ENCODE measurements at places on chromosomes 2 and 18.

DNA sequence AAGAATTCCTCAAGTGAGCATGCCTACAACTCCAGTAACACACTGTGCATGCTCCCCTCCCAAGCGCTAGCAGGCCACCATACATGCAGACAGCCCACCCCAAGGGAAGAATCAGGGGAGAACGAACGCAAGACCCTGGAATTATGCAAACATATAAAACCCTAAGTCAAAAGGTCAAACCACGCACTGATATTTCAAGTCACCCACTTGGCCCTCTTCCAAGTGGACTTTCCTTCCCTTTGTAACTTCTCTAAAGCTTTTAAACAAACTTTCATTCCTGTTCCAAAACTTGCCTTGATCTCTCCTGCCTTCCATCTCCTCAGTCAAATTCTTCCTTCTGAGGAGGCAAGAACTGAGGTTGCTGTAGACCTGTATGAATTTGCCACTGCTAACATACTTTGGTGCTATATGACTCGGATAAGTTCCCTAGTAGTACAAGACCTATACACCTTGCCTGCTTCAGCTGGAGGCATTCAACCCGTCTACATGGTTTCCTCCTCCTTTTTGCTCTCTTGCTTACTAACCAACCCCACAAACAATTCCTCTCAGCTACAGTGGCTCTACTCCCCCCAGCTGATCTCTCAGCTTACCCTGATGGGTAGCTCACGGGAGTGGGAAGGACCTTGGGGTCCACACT, 11.1 kb upstream of the RPIA start:
- DNase-seq = no peak

DNA sequence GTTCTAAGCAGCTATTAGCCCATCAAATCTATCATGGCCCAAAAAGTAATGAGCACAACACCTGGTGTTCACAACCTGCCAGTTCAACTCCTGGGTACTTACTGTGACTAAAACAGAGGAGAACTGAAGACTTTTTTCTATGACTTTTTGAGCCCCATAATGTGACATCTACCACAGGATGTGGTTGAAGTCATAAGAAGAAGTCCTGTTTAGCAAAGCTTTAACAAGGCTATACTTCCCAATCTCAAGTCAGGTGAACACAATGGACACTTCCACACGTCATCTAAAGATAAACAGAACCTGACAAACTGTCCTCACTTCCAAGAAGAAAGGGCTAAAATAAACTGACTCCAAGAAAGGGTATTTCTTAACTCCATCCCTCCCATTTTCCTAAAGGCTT, 138.8 kb downstream of the ATAD2B start:
- DNase-seq = no peak

DNA sequence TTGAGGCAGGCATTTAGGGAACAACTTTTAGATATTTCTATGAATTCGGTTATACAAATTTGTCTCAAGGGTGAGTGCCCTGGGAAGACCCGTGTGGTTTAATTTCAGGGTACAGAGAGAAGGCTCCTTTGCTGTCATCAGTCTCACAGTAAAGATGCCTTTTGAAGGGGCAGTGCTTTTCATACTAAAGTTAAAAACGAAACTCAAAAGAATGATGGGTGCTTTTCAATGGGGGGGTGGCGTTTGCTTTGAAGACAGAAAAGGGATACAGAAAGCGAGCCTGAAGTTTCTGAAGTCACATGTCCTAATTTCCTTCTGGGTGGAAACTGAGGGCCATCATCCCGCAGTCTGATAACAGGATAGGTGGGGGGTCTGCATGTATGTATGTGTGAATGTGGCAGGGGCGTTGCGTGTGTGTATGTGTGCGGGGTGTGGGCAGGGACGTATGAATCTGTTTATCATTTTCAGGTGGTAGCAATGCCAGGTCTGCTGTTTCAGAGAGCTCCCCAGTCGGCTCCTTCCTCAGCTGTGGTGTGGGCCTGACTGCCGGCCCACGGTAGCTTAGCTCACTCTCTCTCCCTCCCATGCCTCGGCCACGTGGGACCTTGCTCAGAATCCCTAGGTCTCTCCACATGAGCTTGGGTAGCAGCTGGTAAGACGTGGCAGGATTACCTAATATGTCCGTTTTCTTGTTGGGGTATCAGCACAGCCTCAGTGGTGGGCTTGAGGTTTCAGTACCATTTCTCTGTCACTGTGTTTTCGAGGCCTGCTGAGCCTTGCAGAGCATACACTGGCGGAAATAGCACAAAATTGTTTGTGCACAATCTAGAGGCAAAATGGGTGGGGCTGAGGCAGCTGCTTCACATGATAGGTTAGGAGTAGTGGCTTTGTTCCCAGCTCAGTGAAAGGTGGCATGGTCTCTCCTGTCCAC, 32.7 kb downstream of the ARHGAP25 start:
- no peak for DNase-seq

DNA sequence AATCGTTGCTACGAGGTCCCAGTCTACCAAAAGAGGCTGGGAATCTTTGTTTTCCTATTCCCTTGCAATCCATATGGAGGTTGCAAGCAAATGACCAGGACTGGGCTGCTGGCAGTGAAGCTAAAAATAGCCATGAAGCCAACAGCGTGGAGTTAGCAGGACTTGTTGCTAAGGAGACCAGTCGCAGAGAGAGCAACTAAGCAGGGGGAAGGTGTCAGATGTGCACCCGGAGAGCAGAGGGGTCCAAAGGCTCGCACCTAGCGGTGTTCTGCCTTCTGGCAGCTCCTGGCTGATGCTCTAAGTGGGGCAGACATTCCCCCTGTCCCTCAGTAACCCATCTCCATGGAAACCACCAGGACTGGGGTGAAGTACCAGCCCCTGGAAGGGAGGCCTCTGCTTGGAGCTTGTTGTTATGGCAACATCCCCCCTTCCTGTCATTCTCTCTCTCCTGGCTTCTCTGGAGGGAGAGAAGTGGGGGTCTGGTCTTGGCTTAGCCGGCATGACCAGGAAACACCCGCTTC, 84.6 kb downstream of the DNMT3A start:
- no peak for DNase-seq

DNA sequence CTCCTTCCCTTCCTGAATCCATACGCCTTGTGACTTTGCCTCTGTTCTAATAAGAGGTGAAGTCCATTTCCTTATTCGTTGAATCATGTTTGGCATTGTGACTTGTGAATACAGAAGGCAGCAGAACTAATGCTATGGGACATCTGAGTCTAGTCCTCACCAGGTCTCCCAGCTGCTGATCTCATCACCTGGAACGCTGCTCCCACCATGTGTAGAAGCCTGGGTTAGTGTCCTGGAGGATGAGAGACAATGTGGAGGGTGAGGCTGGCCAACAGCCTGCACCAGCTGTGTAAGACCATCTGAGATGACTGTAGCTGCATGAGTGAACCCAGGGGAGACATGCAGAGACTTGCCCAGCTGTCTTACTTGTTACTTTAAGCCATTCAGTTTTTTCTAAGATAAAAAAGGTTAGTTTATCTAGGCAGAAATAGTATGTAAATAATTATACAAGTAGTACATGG, 3.5 kb upstream of the HAAO start:
- DNase-seq = peak; percentile 92

DNA sequence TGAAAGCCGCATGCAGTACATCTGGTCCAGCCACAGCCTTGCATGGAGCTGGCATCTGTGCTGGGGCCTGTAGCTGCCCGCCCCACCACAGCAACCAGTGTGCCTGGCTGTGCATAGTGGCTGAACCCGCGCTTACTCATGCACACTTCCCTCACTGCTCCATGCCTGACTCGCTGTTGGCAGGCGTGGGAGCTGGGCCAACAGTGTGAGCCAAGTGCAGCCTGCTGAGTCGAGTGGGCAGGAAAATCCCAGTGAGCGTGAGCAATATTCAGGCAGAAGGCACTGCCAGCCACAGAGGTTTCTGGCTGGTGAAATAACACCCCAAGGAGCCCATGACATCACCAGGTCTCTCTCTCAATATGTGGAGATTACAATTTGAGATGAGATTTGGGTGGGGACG, 1674.1 kb upstream of the TMEFF2 start:
- peak; percentile 6 for DNase-seq

GRCh38 chr2:97359861-97360584, 229.7 kb downstream of the ANKRD36B start:
- DNase-seq = no peak

- peak; percentile 21 for DNase-seq
Measured at GRCh38 chr2:9984217-9984739, 32.8 kb downstream of the GRHL1 start.

DNA sequence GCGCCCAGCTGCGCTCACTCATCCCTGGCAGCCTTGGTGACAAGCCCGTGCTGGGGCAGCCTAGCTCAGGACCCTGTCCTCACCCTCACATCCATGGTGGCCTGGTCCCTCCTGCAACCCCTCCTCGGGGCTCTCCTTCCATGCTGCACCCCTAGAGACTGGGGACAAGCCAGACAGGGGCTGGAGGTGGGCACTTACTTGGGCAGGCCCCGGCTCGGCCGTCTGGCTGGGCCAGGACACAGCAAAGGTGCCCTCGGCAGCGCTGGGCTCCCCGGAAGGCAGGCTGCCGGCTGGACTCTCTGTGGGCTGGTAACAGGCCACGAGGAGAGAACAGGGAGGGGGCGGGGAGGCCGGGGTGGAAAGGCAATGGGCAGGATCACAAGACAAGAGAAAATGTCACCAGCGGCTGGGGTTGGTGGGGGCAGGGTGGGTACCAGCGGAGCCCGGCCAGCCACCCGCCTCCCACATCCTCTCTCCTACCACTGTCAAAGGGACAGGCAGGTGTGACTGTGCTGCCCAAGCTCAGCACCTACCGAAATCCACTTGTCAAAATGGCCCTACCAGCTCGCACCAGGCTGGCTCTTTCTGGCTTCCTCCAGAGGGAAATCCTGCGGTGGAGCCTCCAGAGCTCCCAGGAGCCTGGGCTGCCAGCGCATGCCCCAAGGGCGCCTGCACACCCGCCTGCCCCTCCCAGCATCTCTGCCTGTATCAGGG, 54.7 kb downstream of the BIN1 start:
- no peak for DNase-seq

DNA sequence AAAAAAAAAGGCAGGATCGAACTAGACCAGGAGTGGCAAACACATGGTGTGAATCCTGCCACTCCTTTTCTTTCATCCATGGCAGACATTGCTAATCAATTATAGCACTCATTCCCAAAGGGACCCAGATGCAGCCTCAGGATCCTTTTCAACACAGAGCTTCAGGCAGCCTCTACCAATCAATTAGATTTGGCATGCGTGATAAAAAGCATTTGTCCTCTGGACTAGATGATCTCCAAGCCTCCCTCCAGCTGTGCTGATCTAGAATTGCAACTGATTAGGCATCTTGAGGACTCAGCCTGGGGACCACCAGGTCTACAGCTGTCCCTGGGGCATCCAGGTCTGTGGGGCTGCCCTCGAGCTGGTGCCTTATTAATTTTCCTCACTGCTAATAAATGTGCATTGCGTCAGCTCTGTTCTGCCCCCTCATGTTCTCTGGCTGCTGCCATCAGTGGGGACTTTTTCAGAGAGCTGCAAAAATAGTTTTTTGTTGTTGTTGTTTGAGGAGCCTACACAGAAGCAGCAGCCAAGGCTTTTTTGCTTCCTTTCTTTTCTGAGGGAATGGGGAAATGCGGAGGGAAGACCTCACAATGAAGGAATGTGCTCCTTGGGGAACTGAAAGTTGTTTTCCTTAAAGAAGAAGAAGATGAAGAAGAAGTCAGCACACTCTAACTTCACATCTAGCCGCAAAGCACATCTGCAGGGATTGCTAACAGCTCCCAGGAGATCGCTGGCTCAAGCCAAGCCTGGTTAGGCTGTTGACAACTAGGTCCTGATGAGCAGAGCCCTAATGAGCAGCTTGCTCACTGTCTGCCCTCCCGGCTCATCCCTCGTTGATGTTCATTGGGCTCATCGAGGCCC, 8.8 kb upstream of the ATOH8 start:
- DNase-seq = no peak

DNA sequence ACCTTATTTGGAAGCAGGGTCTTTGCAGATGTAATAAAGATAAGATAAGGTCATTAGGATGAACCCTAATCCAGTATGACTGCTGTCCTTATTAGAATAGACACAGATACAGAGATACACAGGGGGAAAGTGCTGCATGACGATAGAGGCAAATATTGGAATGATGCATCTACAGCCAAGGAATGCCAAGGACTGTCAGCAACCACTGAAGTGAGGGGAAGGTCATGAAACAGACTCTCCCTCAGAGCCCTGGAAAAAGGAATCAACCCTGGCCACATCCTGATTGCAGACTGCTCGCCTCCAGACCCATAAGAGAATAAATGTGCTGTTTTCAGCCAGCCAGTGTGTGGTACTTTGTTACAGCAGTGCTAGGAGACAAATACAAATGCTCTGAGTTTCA, 14.8 kb downstream of the TMEM237 start:
- no peak for DNase-seq

GRCh38 chr2:123839326-123839725, 185.8 kb upstream of the CNTNAP5 start:
- peak; percentile 76 for DNase-seq

GRCh38 chr2:190679813-190680591, 31.1 kb downstream of the NAB1 start:
- DNase-seq = peak; percentile 55

DNA sequence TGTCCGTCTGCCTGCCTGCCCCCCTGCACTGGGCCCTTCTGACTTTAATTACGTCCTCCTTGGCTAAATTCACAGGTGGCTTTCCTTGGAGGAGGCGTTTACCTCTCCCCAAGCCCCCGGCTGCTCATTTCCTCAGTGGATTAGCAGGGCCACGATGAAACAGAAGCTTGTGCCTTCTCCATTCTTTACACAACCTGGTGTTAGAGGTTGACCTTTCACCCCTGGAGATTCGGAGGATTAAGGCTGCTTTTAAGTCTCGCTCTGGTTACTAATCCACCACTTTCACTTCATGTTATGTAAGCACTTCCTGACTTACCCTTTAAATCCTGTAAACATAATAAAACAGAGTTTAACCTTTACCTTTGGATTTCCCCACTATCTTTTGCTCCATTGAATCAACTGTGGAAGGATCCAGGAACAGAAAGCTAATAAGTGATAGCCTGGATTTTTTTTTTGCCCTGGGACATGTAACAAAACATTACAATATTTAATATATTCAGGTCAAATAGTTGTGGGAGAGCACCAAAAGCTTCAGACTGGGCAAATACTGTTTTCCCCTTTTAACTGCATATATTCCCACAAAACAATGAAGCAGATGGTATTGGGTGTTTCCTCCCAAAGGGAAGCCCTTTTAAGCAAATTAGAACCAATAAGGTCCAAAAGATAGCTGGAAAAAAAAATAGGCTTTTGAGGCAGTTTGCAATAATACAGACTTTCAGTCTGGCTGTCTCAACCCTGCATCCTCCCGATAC, 370.2 kb downstream of the EN1 start:
- DNase-seq = no peak

- DNase-seq = no peak
Measured at GRCh38 chr18:76822506-76823160, at the start of gene ZNF236. ZNF236 (plus strand) TSS chr18:76822557; CDS start chr18:76822608, 51 bp downstream.

DNA sequence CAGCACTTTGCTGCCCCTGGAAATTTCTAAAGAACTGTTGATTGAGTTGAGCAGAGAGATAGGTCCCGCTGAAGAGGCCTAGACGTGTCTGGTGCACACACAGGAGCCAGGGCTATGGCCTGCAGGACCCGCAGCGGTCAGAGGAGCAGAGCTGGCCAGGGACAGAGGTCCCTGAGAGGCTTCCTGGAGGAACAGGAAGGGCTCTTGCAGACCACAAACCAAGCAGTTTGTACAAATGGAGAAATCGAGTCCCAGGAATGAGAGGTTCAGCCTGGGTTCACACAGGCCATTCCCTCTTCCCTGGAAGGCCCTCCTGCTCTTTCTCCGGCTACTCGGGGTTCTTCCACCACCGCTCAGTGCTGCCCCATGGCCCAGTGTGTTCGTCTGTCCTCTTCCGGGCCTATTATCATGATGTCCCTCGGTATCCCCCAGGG, 1.2 kb upstream of the BIN1 start:
- no peak for DNase-seq
